ENCODE measurements at places on chromosomes 16 and 17.
A peak's percentile ranks its signal among the peaks of the same experiment; 100 is the strongest.

GRCh38 chr17:78997231-78997741 is 12.3 kb downstream of the CANT1 start:
- DNase-seq, result no peak

GRCh38 chr17:40532520-40533253 is 31.3 kb upstream of the TNS4 start:
- DNase-seq, result peak; percentile 59

DNA sequence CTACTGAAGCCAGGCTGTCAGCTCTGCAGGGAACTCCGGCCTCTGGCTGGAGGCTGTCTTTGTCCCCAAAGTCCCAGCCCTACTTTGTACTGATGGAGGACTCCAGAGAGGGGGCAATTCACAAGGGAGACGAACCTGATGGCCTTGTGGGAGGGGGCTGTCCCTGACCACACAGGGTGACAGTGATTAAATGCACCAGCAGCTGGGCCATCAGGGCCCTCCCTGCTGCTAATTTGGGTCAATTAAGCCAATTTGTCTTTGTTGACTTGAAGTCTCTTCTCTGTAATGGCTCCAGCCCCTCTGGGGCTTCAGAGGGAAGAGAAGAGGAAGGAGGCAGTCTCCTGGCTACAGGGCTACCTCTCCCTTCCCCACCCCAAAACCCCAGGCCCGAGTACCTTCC is 22.0 kb downstream of the TMEM132E start:
- no peak for DNase-seq

- no peak for DNase-seq
These were observed 32.3 kb upstream of the TANC2 start for GRCh38 chr17:62933501-62934385.

Data from activated effector memory CD4-positive, alpha-beta T cell treated with anti-CD3 and anti-CD28 coated beads, Interleukin-2, amount 50 U/mL, for 16 hours (primary cell).